ENCODE measurements at places on chromosomes 7 and 10. TPM values are rescaled to one million over a fixed set of nuclear protein-coding genes. Genes with fewer than 3 reads are reported as not detected.

DNA sequence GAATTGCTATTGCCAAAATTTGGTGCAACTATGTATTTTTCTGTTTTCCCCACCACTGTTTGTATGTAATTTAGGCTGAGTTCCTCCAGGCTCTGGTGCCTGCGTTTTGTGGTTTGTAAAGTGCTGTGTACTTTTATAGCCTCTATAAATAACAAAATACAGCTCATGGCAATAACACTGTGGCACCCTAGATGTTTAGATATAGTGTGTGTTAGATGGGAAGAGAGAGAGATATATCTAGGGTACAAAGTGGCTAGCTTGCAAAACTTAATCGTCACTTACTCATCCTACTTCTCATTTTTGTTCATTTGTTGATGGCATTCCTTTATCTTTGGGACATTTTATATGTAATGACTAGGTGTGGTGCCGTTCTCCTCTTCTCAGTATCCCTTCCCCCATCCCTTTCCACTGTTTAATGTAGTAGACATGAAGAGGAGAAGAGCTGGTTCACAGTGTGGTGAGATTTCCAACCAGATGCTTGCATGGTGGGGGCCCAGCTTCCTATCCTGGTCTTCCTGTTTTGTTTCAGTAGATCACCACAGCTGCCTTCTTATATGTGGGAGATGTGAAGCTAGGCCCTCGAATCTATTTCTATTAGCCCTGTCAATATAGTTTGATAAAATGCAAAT is 115.0 kb downstream of the SND1 start:
- H3K4me3 ChIP-seq, result no peak overlapping the region
- H3K27me3 ChIP-seq, result no peaks in the 10 kb centered on the region
- H3K27ac ChIP-seq, result no peak overlapping the region
- DNase-seq, result no peak
- H3K4me1 ChIP-seq, result no peaks in the 10 kb centered on the region

DNA sequence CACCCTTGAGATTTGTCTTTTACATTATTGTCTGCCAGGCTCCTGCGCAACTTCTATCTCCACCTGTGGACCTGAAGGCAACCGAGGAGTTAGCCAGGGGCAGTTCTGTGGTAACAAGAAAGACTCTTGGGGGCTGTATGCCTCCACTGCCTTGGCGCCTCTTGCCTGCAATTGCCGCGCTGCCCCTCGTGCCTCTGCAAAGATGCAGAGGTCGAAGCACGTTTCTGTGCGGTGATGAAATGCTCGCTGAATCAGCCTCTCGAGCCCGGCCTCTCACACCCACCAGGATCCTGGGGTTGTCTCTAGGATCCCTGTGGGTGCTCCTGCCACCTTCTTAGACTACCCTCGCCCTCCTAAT is 486 bp upstream of the LHFPL3 start:
- H3K27me3 ChIP-seq, result peaks cover 17% of the 10 kb centered on the region
- no peaks in the 10 kb centered on the region for H3K36me3 ChIP-seq
- DNase-seq, result no peak
- no peak overlapping the region for H3K27ac ChIP-seq
- H3K4me1 ChIP-seq, result peaks cover 18% of the 10 kb centered on the region
- H3K4me3 ChIP-seq, result peak overlapping the region; percentile 60

DNA sequence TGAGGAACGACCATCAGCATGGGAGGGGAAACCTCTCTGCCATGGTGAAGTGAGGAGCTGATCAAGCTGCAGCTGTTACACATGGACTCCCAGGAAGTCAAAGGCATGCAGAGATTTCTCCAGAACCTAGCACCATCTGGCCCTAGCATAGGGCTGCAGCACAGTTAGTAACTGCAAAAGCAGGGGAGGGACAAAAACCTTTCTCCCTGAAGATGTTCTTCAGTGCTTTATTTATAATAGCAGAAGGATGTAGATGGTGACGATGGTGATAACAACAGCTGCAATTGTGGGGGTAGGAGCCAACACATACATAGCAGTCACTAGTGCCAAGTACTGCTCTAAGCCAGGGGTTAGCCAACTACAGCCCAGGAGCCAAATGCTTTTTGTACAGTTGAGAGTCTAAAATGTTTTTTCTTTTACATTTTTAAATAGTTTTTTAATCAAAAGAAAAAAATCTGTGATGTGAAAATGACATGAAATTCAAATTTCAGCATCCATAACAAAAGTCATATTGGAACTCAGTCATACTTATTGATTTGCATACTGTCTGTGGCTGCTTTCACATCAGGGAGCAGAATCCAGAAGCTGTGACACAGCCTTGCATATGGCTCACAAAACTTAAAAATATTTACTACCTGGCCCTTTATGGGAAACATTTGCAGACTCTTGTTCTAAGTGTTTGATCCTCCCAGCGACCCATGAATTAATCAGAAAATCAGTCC is 299.5 kb downstream of the ELMO1 start:
- DNase-seq, result no peak
- no peaks in the 10 kb centered on the region for H3K36me3 ChIP-seq
- no peak overlapping the region for H3K4me3 ChIP-seq
- H3K4me1 ChIP-seq, result no peaks in the 10 kb centered on the region

The PFKFB3 gene
- 52.6 TPM for polyA plus RNA-seq

The FEZF1 gene
- not detected for polyA plus RNA-seq

GRCh38 chr7:135510592-135511183 is 786 bp upstream of the CNOT4 start:
- no peaks in the 10 kb centered on the region for H3K36me3 ChIP-seq
- H3K27me3 ChIP-seq, result no peaks in the 10 kb centered on the region
- peak overlapping the region; percentile 93 for H3K4me3 ChIP-seq
- H3K27ac ChIP-seq, result no peak overlapping the region
- peaks cover 3% of the 10 kb centered on the region for H3K4me1 ChIP-seq

GRCh38 chr7:124155432-124156022 is 122.7 kb upstream of the TMEM229A start:
- no peaks in the 10 kb centered on the region for H3K27me3 ChIP-seq
- H3K4me3 ChIP-seq, result no peak overlapping the region
- DNase-seq, result no peak
- H3K4me1 ChIP-seq, result no peaks in the 10 kb centered on the region

DNA sequence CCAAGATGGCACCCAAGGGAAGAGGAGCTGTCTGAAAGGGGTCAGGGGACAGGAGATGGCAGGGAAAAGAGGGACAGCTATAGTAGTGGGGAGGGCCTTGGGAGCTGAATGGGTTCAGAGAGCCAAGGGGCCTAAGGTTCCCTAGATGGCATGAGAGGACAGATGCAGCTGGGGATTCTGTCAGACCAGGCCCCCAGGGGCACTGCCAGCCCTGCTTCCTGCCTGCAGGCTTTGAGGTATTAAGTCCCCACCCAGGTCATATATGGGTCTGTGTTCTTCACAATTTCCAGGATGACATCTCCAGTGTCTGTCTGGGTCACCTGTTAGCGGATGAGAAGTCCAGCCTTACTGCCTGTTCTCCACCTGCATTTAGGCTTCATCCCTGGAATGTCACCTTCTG is 56.7 kb downstream of the NEURL1 start:
- peaks cover 17% of the 10 kb centered on the region for H3K4me1 ChIP-seq
- H3K27me3 ChIP-seq, result no peaks in the 10 kb centered on the region
- no peak for DNase-seq
- H3K4me3 ChIP-seq, result no peak overlapping the region
- no peak overlapping the region for H3K27ac ChIP-seq
- H3K36me3 ChIP-seq, result no peaks in the 10 kb centered on the region

Measured in spinal cord (tissue), 10 donors.